Activated naive CD4-positive, alpha-beta T cell treated with Interleukin-2 at 50 U/mL for 16 hours (primary cell): ENCODE measurements at places on chromosomes 16 and 17.

GRCh38 chr17:63066158-63066813, 100.3 kb downstream of the TANC2 start:
- DNase-seq = no peak

- DNase-seq = no peak
These were observed 133.7 kb upstream of the HS3ST3A1 start for GRCh38 chr17:13735444-13735843.

DNA sequence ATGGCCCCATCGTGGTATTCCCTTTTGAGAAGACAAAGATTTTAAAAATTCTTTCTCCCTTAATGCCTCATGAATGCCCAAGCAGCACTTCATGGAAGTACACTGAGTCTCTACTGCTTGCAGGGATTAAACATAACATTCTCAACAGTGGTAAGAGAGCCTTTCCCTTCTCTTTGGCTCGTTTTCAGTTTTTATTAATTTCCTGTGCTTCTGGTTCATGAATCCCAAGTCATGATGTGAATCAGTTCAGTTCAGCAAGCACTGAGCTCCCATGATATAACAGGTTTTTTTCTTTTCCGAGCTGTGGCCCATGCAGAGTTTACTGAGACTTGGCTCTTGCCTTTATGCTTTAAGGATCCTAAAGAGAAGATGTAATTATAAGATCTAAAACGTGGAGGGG, 175.3 kb downstream of the WWOX start:
- no peak for DNase-seq

DNA sequence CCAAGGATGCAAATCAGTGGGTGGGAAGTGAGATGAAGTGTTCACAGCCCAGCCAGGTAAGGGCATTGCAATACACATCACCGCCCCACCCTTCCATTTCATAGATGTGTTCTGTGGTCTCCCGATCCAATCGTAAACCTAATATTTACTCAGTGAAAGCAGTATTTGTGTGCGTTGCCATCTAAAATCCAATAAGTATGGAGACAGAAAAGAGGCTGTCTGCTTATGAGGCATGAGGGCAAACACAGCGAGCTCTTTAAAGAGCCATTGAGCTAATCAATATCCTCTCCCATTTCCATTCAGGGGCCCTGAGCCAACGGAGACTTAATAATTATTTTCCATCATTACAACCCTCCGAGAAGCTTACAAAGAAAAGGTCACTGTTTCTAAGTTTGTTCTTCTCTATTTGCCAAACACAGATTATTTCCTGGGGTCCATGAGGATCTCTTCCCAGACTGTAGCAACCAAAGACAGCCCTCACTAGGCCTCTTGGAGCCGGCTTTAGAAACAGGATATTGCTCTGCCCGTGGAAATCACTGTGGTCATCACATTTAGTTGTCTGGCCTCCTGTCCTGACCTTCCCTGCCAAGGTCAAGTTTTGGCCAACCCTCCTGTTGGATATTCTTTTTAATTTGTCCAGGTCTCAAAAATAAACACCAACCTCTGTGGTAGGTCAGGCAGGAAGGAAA, 120.1 kb downstream of the SLC39A11 start:
- no peak for DNase-seq

- no peak for DNase-seq
These were observed 13.2 kb downstream of the FCSK start for GRCh38 chr16:70467608-70468007.
